T-helper 2 cell (primary cell): ENCODE measurements at places on chromosomes 2 and 18.

GRCh38 chr18:864872-865273 lies 39.8 kb upstream of the ADCYAP1 start:
- peak; percentile 37 for DNase-seq

- DNase-seq, result peak; percentile 75
Measured at GRCh38 chr2:12177455-12178288, 431.2 kb downstream of the LPIN1 start.

DNA sequence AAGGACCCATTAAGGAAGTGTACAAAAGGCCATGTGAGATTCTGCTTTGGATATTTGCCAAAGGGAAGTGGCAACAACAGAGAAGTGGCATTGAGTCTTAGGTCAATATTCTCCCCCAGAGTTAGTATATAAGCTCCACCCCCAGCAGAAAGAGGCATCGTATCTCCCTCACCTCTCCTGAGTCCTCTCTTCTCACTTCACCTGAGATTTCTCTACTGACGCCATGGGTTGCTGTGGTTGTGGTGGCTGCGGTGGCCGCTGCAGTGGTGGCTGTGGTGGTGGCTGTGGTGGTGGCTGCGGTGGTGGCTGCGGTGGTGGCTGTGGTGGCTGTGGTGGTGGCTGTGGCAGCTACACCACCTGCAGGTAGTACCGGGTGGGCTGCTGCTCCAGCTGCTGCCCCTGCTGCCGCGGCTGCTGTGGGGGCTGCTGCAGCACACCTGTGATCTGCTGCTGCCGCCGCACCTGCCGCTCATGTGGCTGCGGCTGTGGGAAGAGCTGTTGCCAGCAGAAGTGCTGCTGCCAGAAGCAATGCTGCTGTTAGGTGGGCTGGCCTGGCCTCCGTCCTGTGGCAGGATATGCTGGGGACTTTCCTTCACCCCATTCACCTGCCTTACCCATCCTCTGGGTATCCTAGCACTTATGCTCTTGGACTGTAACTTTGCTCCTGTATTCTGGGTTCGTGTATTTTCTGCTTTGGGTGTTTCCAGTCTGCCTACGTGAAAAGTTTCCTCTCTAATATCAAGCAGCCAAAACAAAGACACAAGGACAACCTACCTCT lies 5.9 kb downstream of the SCYGR3 start:
- DNase-seq, result no peak

DNA sequence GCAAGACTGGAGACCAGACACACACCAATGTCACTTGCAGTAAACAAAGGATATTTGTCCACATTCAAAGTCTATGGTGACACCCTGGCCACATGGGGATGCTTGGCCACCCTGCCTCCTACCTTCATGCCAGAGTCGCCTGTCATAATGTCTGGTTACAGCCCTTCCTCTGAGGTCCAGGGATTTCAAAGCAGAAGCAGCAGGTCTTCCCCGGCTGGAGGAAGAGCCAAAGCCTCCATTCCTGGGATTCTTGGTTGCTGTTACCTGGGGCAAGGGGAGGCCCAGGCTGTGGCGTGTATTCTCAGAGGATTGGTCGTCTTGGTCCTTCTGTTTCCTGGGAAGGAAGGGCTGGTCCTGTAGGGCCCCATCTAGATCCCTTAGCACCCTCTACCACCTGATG lies 2.3 kb upstream of the ALPP start:
- no peak for DNase-seq

DNA sequence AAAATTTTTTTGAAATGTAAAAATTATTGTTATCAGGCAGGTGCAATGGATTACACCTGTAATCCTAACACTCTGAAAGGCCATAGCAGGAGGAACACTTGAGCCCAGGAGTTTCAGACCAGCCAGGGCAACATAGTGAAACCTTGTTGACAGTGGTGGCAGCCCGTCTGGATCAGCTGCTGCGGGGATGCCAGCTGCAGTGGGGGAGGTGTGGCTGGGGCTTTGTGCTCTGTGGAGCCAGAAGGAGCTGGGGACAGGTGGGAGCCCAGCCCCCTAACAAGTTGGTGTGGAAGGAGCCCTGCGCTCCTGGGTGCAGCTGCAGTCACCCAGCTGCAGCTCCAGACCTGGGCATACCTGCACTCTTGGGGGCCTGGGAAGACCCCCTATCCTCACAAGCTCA lies 182.4 kb upstream of the MC4R start:
- no peak for DNase-seq

- DNase-seq, result no peak
Measured at GRCh38 chr2:231515603-231516002, 14.6 kb downstream of the NMUR1 start.

GRCh38 chr2:122191331-122191730 lies 435.9 kb downstream of the TSN start:
- DNase-seq, result no peak

DNA sequence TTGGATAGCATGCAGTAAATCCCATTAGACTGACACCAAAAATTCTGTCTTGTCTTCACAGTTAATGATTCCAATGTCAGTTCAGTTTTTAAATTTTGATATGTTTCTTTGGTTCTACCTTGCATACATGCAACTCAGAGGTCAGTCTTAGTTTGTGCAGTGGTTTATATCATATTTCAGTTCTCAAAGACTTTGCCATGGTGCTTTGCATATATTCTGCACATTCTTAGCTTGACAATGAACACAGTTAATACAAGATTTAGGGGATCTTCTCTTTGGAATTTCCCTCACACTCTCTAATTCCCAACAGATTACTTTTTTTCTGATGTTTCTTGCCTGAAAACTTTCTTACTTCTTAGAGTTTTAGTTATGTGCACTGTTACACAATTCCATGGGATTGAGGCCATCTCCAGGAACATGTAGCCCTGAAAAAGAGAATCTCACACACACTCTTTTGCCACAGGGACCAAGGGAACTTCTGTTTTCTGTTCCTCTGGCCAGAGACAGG lies 17.3 kb downstream of the NOL4 start:
- DNase-seq, result no peak

- DNase-seq, result no peak
Measured at GRCh38 chr2:202098291-202098690, 25.2 kb downstream of the KIAA2012 start.

DNA sequence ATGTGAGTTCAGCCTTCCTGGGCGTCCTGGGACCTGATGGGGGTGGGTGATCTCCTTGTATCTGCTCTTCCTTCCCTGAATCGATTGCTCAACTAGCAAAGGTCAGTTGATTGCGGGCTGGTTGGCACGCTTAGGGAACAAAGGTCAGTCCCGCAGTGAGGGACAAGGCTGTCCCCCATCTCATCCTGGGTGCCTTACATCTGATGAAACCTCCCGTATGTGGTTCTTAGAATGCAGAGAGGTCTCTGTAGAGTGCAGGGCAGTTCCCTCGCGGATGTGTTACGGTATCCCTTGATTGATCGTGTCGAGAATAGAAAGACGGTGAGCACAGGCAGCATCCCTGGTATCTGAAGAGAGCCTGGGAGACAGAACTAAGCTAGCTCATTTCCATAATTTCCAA lies 56.4 kb upstream of the RBM44 start:
- DNase-seq, result no peak

- no peak for DNase-seq
Measured at GRCh38 chr2:42474765-42475454, 18.9 kb downstream of the KCNG3 start.

DNA sequence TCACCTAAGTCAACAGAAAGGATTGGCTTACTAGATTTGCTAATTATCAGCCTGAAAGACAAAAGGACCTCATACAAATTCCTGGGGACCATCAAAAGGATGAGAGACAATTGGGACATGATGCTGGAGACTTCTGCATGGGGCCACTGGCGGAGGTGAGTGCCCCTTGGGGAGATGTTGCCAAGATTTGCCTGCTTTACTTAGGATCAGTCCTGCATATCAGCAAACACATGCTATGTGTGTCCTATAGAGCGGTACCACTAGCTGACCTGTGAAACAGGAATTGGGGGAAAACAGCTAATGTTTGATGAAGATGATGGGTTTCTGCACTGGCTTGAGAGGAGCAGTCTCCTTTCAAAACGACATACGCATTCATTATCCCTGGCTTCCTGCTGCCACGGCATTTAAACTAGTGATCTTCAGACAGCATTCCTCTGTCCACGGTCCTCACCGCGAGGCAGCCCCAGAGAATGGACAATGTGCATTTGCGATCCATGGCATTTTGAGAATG lies 104.2 kb downstream of the TGIF1 start:
- no peak for DNase-seq

- no peak for DNase-seq
Measured at GRCh38 chr2:20650393-20650876, 463 bp downstream of the HS1BP3 start.

- no peak for DNase-seq
Measured at GRCh38 chr2:239919774-239920692, 105.1 kb downstream of the NDUFA10 start.

DNA sequence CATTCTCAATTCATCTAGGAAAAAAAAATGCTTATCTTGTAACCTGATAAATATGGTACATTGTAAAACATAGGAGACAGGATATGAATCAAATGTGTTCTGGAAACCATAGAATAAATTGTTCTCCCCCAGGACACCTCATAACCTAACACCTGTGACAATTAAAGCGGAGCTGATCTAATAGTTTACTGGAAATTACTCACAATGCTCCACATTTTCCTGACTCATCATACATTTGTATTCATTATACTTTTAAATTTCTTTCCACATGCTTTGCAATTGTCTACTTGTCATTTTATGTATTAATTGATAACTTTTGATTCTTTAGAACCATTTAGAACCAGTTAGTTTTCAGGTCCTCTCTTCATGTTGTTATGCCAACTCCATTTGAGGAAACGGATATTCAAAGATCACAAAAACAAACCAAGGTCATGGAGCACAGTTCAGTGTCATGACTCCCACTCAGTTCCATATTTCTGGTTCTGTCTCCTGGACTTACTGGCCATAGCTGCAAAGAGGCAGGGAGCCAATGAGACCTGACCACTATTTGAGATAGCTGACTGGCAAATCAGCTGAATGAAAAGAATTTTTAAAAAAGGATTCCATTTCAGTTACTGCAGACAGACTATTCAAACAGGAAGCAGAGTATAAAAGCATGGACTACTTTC lies 128.5 kb downstream of the CALCRL start:
- no peak for DNase-seq

- DNase-seq, result no peak
Measured at GRCh38 chr2:74009577-74009976, 24.9 kb downstream of the TET3 start.

GRCh38 chr18:35835366-35835765 lies 137.1 kb upstream of the RMP24 start:
- no peak for DNase-seq

DNA sequence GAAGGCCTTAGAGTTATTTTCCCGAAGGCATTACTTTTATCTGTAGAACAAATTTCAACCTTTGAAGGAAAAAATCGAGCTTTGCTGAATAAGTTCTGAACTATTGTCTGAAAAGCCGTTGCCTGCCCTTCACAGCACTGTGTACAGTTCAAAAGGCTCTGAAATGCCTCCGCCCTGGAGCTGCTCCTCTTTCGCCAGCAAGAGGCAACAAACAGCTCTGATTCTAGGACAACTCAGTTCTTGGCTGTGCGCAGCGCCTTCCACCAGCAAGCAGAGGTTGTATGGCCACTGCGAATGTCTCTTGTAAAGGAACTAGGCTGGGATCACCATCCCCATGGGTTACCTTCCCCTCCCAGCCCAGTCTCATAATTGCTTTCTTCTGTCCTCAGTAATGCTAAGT lies 308.5 kb downstream of the GBX2 start:
- no peak for DNase-seq

GRCh38 chr2:239157771-239158170 lies 243.0 kb downstream of the HDAC4 start:
- no peak for DNase-seq

GRCh38 chr2:99139003-99139402 lies 2.5 kb upstream of the C2orf15 start:
- DNase-seq, result no peak

GRCh38 chr2:2762913-2763312 lies 431.8 kb upstream of the MYT1L start:
- DNase-seq, result no peak

DNA sequence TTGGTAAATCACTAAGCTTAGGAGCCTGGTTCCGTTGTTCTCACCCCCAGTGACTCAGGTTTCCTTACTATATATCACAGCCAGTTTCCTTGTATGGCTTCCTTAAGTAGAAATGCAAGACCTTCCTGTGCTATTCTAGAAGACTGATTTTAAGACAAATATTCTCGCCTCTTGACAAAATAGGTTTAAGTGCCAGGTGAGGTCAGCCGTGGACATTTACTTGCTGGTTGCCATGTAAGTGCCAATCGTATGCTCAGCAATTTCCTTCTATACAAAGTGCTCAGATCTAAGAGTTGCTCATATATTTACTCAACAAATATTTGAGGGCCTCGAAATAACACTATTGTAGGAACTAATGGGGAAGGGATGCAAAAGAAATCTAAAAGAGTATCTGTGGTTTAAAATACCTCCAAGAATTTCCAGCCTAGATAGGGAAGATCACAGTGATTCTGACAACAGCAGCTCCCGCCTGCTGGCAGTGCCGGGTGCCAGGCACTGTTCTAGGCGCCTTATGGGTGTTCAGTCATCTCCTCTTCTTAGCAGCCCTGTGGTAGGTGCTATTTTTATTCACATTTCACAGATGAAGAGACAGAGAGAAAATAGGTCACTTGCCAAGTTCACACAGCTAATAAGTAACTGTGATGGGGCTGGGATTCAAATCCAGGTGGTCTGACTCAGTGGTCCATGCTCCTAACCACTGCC lies 95.3 kb upstream of the B3GNT7 start:
- no peak for DNase-seq

DNA sequence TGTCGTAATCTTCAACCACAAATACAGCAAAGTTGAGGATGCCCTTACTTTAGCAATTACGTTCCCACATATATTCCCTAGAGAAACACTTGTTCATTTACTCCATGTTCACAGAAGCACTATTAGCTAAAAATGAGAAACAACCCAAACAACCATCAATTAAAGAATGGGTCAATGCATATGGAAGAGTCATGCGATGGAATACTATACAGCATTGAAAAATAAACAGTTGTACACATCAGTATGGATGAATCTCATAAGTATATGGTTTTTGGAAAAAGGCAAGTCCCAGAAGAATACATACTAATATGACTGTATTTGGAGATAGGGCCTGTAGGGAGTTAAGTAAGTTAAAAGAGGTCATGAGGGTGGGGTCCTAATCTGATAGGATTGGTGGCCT lies 6.3 kb downstream of the GPR148 start:
- no peak for DNase-seq

DNA sequence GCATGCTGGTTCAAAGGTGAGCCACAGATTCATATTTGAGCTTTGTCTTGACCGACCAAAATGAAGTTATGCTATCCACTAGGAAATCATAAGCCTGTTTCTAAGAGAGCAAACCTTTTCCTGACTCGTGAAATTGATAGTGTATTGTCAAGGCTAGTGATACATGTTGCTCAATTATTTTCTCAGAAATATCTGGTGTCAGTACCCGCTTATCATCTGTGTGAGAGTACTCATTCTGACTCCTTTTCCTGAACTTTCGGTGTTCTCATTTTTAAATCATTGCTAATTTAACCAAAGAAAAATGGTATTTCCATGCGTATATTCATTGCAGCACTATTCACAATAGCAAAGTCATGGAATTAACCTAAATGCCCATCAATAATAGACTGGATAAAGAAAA lies 56.2 kb downstream of the SGPP2 start:
- no peak for DNase-seq
